ENCODE measurements at places on chromosomes 5 and 9.

DNA sequence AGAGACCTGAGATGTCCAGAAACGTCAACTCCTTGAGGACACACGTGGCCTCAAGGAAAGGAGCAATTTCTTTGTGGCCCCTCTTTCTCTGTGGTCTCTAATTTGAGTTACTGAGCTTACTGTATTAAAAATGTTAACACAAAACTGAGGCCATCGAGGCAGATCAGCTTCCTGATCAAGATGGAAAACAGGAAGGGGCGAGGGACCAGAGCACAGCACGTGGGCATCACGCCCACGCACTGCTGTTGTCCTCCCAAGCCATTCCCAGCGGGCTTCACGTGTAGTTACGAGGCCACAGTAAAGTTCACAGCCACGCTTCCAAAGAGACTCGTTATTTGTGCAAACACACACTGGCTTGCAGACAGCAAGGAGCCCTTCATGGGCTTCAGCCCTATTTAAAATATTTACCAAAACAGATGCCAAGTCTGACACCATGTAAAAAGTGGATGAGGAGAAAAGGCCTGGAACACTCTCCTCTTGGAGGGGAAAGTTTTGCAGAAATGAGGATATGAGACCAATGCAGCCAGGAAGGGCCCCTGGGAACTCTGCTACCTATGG is 149.5 kb downstream of the ROR2 start:
- no peak for DNase-seq

DNA sequence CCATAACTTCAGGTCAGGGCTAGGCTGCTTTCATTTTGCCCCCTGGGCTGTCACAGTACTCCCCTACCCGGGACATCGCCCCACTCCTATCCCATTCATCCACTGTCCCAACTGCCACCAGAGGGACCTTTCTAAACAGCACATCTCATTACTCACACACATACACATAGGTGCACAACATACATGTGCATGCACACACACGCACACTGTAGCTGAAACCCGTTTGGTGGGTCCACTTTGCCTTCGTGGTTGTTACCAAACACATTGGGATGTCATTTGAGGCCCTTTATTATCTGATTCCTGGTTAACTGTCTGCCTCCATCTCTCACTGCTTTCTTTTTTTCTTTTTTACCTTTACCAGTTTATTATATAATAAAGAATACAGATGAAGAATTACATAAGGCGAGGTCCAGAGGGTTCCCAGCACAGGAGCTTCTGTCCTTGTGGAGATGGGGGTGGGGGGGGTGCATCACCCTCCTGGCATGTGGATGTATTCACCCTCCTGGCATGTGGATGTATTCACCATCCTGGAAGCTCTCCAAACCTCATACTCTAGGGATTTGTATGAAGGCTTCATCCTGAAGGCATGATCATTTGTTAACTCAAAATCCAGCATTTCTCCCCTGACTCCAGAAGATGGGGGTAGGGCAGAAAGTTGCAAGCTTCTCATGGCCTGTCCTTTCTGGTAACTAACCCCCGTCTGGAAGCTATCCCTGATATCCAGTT is 186.0 kb downstream of the GOLPH3 start:
- DNase-seq = no peak

DNA sequence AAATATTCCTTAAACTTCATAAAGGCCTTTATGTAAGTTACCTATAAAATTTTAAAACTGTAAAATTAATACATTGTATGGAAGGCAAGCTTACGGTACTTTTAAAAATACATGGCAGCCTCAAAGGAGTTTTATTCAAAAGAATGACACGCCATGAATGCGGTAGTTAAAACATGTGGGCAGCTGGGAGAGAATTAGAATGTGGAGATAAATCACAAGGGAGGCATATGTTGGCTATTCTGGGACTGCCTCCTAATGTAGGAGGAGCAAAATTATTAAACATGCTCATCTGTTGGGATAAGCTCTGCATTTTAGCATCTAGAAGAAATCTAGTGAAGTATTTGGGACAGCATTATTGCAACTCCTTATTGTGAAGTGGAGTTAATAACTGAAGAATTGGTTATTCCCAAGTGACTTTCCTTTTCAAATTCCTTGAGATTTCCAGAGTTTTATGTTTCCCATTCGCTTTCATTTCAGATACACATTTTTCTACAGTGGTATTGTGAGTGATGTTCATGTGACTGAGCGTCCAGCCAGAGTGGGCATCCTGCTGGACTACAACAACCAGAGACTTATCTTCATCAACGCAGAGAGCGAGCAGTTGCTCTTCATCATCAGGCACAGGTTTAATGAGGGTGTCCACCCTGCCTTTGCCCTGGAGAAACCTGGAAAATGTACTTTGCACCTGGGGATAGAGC is 109.4 kb downstream of the CMYA5 start:
- DNase-seq = no peak

DNA sequence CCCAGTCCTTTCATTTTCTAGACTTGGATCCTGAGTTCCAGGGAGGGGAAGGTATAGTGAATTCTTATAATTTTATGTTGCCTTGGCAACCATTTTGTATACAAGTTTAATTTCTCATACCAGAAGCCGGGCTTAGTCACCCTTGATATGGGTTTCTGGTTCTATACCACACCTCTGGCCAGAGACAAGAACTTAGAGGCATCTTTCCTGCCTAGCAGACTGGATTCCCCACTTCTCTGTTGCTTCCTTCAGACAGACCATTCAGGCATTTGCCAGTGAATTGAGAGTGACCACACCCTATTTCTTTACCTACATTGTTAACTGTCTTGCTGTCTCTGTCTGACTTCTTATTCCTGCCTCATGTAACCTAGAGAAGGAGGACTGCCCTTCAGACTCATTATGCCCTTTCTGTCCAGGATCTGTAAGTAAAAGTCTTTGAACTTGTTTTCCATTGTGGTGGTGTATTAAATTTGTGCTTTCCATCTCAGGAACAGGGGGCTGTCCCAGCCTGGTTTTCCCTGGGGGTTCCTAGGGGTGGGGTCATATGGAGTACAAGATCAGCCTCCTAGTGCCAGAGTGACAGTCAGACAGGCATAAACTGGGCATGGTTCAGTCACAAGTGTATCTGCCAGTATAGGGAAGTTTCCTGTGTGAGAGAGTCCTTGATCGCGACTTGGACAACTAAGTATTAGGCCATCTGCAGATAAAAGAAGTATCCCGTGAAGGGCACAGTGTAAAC is 27.4 kb downstream of the TNFSF8 start:
- no peak for DNase-seq

GRCh38 chr9:133731876-133732638 is 6.1 kb downstream of the SARDH start:
- no peak for DNase-seq

DNA sequence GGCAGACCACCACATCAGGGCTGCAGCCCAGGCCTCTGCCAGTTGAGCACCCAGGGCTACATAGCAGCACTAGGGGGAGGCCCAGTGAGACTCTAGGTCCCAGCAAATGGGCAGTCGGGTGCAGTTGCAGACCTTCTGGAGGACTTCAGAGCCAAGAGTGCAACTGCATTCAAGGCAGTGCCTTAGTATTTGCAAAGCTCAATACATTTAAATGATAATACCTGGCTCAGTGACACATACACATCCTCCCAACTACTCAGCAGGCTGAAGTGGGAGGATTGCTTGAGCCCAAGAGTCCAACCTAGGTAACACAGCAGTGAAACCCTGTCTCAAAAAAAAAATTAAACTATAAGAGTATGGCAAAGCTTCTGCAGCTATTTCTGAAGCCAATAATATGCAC is 38.6 kb upstream of the TMOD1 start:
- no peak for DNase-seq

- no peak for DNase-seq
Observed at GRCh38 chr9:122190597-122191381, 31.1 kb downstream of the MORN5 start.

GRCh38 chr9:71767776-71768321 is 464 bp downstream of the CEMIP2 start:
- no peak for DNase-seq

- DNase-seq = no peak
Observed at GRCh38 chr5:98961665-98962344, 33.0 kb upstream of the CHD1 start.

DNA sequence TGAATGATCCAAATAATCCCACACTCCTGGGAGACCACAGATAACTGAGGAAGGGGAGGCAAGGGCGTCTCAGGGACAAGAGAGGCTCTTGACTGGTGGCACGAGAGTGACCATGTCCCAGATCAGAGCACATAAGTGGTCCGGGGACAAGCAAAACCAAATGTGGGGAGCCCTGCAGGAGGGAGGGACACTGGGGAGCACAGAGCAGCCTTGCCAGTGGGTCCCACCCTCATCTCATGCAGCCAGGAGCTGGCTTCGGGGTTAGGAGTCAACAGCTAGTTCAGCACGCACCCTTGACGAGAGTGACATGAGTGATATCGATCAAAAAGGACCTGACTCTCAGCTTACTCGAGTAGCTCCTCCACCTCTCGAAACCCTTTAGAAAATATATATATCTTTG is 16.5 kb upstream of the UBE2QL1 start:
- DNase-seq = no peak

DNA sequence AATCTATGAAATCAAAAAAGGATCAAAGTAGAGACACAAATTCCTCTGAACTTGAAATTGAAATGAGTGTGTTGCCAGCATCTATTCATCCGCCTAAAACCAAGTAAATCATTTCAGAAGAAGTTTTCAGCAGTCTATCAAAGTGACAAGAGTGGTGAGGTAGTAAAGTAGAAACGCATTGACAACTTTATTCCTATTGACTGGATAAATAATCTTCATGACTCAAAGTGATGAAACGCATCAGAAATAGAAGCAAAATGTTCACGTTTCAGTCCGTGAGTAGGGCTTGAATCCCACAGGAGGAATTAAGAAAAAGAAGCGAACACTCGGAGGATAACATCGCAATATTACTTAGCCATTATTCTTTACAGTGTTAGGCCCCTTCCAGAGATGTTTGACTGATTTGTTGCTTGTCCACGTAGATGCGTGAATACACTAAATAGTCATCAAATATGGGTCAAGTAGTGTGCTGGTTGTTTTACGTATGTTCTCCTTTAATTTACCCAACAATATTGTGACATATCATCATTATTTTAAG is 314.4 kb downstream of the PLK2 start:
- no peak for DNase-seq

GRCh38 chr5:56814963-56815657 is at the start of gene MAP3K1:
TSS of gene MAP3K1 (plus strand) at chr5:56815549. CDS start at chr5:56815574, 25 bp downstream.
- no peak for DNase-seq

GRCh38 chr5:143114481-143114880 is 289.0 kb downstream of the NR3C1 start:
- no peak for DNase-seq

DNA sequence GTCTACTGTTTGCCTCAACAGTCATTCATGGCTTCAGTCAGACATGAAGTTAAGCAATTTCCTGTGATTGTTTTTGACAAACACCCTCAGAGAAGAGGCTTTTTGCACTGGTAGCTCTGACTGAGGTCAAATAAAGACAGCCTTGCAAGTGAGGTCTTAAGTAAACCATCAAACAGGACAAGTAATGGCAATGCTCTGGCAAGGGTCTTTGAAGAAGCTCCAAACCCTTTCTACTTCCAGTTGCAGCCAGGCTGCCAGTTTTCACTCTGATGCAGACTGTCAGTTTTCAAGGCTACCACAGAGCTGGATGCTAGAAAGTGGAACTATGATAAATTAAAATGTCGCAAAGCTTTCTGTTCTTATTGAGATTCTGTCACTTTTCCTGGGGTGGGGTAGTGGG is 421.5 kb upstream of the PTGER4 start:
- DNase-seq = no peak

DNA sequence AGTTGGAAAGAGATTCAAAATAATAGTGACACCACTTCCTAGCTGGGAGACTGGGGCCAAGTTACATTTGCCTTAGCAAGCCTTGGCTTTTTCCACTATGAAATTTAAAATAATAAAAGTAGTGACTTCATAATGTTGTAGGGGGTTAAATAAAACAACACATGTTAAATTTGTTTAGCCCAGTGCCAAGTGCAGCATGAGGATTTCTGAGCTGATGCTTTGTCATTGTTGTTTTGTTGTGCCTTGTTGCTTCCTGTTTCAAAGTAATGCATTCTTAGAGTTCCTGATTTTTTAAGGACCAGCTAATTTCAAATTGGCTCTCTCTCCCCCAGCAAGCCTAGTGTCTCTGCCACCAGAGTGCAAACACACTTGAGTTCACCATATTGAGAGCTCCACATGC is 270.7 kb upstream of the PAPPA start:
- DNase-seq = no peak

GRCh38 chr5:1568201-1568979 is 44.6 kb upstream of the LPCAT1 start:
- DNase-seq = no peak

DNA sequence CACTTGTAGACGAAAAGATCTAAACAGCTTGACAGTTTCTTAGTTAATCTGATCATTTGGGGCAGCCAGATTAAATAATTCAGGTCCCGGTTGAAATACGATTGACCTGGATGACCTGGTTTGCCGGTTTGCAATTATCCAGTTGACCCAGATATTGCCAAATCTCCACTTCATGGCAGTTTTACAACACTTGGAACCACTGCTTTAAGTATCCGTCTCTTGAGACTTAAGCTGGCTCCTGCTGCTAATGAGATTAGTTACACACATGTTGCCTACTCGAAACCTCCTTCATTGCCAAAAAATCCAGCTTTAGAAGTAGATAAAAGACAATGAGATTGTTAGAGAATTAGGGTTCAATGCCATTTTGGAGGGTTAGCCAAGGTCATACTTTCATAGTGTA is 136.2 kb upstream of the HAPLN1 start:
- no peak for DNase-seq

GRCh38 chr9:100352727-100353505 is at the start of gene TEX10:
TSS of gene TEX10 (minus strand) at chr9:100352942. CDS start at chr9:100349363, 3,579 bp downstream.
- DNase-seq = peak; percentile 83

DNA sequence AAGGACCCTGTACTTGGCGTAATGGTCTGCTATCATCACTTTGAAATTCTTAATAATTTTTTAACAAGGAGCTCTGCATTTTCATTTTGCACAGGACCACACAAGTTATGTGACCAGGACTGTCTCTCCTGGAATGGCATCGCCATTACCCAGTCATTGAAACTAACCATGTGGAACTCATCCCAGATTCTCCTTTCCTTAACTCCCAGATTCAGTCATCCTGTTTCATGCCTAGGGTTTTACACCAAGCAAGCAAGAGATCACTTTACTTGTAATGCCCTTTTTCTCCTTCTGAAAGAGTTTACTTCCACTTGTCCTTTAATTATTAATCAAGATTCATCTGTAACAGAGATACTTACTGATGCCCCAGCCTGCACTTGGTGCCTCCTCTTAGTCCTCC is 12.0 kb downstream of the FRMD3 start:
- no peak for DNase-seq

DNA sequence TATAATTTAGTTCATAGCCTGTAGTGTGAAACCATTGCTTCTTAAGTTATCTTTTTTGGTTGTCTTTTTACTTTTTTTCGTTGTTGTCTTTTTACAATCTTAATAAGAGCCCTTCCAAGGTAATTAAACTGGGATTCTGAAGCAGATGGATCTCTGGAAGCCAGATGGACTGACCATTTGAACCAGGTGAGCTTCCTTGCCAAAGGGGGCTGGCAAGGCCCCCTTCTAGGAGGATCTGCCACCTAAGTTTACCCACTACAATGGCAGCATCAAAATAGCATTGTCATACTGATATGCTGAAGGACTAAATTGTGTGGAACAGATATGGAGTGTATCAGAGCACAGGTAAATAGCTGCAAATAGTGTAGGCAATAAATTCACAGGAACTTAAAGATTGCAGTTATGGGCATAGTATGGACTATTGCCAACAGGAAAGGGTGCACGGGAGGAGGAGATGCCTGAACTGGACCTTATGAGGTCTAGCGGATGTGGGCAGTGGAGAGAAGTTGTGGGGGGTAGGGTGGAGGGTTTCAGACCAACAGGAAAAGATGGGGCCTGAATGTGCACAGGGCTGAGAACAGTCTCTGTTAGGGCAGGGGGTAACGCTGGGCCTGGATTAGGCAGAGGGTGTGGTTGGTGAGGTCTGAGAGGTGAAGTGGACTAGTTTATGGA is 61.5 kb upstream of the CTXN3 start:
- no peak for DNase-seq
